ENCODE measurements at places on chromosomes 12 and 14.

- no peak for DNase-seq
Observed at GRCh38 chr12:77392467-77393088, 327.2 kb upstream of the E2F7 start.

GRCh38 chr14:100586153-100586402, 1.1 kb downstream of the BEGAIN start:
- DNase-seq: no peak

GRCh38 chr14:60195179-60195810, 30.1 kb upstream of the DHRS7 start:
- no peak for DNase-seq

GRCh38 chr14:39488600-39488999, 56.4 kb upstream of the FBXO33 start:
- no peak for DNase-seq

GRCh38 chr14:72292689-72293024, 360.4 kb downstream of the RGS6 start:
- DNase-seq: no peak

DNA sequence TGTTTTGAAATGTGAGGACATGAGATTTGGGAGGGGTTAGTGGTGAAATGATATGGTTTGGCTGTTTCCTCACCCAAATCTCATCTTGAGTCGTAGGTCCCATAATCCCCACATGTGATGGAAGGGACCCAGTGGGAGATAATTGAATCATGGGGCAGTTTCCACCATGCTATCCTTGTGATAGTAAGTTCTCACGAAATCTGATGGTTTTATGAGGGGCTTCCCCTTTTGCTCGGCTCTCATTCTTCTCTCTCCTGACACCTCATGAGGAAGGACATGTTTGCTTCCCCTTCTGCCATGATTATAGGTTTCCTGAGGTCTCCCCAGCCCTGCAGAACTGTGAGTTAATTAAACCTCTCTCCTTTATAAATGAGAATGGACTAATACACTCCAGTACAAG, 18.0 kb downstream of the GALNT6 start:
- no peak for DNase-seq

DNA sequence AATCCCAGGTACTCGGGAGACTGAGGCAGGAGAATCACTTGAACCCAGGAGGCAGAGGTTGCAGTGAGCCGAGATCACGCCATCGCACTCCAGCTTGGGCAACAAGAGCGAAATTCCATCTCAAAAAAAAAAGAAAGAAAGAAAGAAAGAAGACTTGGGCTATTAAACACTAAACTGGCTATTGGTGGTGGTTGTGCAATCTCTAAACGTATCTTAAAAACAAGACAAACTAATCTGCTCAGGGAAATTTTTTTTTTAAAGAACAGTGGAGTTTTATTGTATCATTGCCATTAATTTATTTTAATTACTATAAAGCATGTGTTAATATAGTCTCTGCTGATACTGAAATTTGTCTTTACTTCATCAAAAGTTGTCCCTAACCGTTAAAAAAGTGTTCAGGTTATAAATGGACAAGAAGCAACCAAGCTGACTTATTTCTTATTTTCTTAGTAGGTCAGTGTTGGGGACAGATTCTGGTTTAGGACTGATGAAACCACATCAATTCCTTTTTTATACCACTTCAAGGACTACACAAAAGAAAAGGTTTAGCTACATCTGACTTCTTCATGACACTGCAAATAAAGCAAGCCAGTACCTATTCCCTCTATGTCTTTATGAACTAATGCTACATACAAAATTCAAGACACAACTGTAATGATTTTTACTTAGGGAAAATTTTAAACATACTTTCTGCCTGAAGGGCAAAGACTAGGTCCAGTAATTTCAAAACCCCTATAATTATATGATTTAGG, 68.7 kb upstream of the KRAS start:
- no peak for DNase-seq

- DNase-seq: no peak
Observed at GRCh38 chr12:89156340-89156739, 196.0 kb downstream of the DUSP6 start.

- no peak for DNase-seq
Observed at GRCh38 chr12:6529291-6529737, 5.0 kb upstream of the GAPDH start.

DNA sequence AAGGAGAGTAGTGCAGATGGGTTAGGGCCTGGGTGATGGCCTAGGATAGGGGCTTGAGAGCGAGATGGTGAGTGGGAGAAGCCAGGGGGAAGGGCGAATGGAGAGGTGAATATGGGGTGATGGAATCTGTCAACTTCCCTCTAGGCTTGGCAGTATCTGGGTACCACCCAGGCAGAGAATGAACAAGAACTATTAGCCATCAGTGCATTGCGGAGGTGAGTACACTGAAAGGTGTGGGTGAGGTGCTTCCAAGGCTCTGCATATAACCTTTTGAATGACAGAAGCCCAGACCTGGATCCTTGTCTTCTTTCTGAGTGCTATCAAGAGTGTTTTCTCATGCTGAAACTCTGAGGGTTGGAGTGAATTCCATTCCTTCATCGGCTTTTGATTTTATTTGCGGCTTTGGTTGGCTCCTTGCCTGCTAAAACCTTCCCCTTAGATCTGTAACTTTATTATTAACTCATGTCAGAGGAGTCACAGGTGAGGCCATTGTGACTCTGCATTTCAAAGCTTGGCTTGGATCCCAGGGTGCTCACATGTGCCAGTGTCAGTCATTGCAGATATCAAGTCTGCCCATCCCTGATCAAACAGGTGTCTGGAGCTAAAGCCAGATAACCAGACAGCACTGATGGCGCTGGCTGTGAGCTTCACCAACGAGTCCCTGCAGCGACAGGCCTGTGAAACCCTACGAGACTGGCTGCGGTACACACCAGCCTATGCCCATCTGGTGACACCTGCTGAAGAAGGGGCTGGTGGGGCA, 18.6 kb downstream of the PEX5 start:
- no peak for DNase-seq

GRCh38 chr14:53109105-53110041, 43.8 kb downstream of the DDHD1 start:
- DNase-seq: no peak

GRCh38 chr12:132566516-132567131, 43.8 kb downstream of the LRCOL1 start:
- no peak for DNase-seq

GRCh38 chr14:69700575-69700974, 66.4 kb upstream of the SRSF5 start:
- no peak for DNase-seq

- no peak for DNase-seq
Observed at GRCh38 chr14:21884995-21885394, 211.4 kb upstream of the OR4E1 start.

- DNase-seq: no peak
Observed at GRCh38 chr12:93743999-93744689, 67.0 kb downstream of the CRADD start.

DNA sequence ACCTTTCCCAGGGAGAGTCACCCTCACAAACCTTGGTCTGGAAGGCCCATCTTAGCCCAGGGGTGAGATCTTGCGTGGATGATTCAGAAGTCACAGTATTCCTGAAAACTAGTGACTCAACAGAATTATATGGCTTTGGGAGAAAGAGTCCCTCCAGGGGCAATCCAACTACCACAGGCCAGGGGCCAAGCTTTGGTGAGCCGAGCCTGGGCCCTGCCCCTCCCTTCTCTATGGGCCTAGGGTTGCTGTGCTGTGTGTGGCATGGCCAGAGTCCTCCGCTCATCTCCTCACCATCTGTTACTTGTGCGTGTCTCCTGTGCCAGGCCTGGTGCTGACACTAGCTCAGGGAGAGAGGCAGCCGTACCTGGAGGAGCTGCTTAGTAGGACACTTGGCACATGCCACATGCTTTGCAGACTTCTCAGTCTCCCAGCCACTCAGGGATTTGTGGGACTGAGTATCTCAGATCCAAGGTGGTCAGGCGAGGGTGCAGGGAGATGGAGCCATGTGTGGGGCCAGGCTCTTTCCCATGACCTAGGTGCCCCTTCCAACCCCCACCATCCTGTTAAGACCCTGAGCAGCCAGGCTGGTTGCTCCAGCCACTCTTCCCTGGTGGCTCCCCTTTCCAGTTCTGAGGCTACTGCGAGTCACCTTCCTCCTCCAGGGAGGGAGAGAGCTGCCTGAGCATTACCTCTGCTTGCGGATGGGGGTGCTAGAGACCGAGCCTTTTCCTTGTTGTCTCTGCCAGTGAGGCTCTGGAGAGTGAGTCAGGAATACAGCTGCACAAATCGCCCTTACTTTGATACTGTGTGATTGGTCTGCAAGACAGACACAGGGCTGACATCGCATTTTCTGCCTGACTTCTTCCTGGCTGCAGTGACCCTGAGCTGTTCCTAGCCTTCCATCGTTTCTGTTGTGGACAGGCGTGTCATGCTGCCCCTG, 94.1 kb downstream of the SLC25A47 start:
- no peak for DNase-seq

GRCh38 chr12:68695454-68695853, 8.7 kb downstream of the NUP107 start:
- DNase-seq: no peak

DNA sequence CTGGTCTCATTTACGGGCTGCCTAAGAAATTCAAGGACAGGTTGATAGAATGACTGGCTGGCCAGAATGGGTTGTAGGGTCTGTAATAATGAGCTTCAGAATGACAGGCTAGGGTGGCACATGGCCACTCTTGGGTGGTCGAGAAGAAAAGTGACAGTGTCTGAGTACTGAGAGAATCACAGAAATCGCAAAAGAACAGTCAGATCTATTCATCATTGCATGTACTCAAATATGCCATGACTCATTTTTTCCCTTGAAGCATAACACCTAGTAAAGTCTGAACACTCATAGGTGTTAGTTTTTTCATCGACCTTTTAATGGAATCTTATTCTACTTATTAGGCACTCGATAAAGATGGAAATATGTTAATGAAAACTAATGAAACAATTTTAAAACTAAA, 37.8 kb upstream of the SEL1L start:
- DNase-seq: no peak

- DNase-seq: no peak
Observed at GRCh38 chr12:122732170-122732569, 1.5 kb upstream of the HCAR1 start.

- DNase-seq: no peak
Observed at GRCh38 chr12:64269161-64269560, 47.1 kb upstream of the KICS2 start.
